ENCODE measurements at places on chromosomes 5 and 9.
A peak's percentile ranks its signal among the peaks of the same experiment; 100 is the strongest.

DNA sequence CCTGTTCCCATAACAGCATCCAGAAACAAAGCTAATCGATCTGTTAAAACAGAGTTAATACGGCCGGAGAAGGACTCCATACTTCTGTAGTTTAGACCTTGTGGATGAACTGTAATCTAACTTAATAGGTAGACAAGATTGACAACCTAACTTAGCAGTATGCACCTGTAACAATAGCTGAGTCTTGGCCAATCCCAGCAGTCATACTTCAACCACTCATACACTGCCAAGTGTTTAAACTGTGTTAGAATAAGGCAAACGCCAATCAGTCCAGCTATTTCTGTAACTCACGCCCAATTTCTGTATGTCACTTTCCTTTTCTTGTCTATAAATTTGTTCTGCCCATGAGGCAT, 33.7 kb upstream of the MACIR start:
- no peak for DNase-seq

- no peak for DNase-seq
Measured at GRCh38 chr9:111966861-111967291, 70.3 kb downstream of the UGCG start.

DNA sequence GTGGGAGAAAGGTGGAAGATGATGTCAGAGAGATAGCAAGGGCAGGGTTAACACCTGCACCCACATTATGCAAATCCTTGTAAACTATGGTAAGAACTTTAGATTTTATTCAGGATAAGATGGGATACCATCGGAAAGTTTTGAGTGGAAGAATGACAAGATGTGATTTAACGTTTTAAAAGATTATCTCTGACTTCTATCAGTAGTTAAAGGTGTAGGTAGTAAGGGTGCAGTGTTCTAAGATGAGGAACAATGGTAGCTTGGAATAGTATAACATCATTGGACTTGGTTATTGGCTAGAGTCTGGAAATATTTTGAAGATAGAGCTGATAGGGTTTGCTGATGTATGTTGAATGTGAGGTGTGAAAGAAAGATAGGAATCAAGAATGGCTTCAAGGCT, 211.3 kb downstream of the CCDC171 start:
- no peak for DNase-seq

GRCh38 chr9:122821278-122821943, 7.0 kb downstream of the PDCL start:
- DNase-seq, result no peak

DNA sequence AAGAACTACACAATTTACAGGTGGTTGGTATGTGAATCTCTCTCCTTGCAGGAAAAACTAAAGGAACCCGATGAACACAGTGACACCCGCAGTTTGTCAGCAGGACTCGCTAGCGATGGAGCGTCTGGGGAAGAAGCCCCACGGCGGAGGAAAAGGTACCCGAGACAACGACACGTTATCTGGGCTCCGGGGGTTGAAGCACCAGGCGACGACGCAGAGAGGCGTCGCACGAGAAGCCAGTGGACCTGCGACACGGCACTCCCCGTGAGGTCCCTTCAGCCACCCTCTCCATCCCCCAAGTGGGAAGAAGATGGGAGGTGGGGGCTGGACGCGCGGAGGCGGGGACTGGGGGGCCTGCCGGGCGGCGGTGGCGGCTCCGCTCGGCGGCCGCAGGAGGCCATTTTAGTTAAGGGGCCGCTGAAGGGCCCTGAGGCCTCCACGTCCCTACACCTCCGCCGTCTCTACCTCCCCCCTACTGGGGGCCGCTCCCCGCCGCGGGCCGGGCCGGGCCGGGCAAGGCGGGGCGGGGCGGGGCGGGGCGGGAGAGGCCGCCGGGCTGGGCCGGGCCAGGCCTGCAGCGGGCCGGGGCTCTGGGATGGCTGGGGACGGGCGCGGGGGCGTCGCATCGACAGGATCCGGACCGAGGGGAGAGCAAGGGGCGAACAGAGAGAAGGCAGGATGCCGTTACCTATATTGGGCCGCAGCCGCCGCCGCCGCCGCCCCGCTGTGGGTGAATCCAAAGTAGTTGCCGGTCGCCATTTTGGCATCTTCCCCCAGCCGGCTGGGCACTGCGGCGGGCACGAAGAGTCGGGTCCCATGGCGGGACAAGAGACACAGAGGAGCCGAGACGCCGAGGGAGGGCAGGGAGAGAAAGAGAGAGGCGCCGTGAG, 754 bp downstream of the ZFR start:
- peak; percentile 81 for DNase-seq

DNA sequence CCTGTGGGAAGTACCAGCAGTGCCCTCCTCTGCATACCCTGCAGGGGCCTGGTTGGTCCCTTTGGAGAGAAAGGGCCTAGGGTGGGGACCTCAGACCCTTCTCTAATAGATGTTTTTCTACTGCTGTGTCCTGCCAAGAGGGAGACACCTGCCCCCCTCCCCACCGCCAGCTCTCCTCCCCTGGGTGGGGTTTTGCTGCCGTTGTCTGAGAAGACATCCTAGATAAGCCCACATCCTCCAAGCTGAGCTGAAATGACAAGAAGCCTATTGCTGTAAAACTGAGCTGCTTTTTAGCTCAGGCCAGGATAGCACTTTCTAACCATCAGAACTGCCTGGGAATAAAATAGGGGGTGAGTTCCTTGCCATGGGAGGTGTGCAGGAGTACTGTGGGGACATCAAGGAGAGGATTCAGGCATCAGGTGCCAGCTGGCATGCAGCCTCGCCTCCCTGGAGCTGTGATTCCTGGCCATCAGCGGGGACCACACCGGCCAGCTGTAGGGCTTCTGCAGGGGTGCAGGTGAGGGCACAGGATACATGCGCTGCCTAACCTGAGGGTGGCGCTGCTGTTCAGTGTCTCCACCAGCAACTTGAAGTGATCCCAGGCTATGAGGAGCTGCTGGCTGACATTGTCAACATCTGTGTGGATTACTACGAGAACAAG, 37.9 kb downstream of the CYFIP2 start:
- DNase-seq, result peak; percentile 35

DNA sequence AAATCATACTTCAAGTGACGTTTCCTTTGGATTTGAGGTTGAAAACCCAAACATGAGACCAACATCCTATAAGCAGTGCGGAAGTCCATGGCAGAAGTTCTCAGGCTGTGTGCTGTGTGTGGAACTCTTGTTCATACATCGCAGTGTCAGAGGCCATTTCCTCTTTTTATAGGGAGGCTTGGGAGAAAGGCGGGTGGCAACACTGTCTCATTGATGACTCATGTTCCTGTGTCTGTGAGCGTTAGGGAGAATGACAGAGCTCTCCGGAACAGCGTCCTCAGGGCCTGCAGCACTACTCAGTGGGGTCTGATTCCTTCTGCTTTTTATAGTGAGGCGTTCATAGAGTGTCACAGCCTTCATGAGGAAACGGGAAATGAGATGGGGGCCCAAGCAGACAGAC, 98.8 kb upstream of the BASP1 start:
- peak; percentile 27 for DNase-seq

DNA sequence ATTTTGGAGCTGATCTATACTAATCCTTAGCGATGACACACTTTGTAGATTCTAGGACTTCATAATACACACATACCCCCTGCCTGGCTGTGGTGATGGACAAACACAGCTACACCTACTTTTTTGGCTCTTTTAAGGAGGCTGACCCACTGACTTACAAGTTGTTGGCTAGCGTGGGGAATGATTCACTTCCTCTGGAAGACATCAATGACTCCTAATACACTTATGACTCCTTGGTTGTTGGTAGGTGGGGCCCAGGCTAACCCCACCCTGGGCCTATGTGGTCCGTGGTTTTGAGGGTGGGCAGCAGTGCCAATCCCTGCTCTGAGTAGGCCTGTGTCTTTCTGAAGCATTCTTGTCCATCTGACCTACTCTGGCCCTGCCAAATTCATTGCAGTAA, 144.4 kb downstream of the SLC12A2 start:
- DNase-seq, result no peak

- no peak for DNase-seq
Measured at GRCh38 chr9:133939171-133939785, 52.8 kb downstream of the VAV2 start.

GRCh38 chr5:139389701-139390638, at the start of gene MZB1:
Gene MZB1, minus strand, starts transcription at chr5:139389913. Its CDS starts 57 bp downstream, at chr5:139389856.
- no peak for DNase-seq

DNA sequence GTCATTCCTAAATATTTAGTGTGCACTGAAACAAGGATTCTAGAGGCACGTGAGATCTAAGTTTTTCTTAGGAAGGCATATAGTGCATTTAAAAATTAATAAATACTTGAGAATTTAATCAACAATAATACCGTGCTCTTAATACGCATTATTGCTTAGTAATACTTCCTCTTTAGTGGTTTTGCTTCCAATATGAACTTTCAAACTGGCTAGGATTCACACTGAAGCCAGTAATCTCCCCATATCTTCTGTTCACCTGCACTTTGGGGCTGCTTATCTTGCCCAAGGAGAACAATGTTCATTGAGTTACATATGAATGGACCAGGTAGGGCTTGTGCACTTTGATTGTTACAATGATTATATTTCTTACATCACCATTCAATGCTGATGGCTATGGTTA, 180.5 kb upstream of the RIOK2 start:
- DNase-seq, result no peak

DNA sequence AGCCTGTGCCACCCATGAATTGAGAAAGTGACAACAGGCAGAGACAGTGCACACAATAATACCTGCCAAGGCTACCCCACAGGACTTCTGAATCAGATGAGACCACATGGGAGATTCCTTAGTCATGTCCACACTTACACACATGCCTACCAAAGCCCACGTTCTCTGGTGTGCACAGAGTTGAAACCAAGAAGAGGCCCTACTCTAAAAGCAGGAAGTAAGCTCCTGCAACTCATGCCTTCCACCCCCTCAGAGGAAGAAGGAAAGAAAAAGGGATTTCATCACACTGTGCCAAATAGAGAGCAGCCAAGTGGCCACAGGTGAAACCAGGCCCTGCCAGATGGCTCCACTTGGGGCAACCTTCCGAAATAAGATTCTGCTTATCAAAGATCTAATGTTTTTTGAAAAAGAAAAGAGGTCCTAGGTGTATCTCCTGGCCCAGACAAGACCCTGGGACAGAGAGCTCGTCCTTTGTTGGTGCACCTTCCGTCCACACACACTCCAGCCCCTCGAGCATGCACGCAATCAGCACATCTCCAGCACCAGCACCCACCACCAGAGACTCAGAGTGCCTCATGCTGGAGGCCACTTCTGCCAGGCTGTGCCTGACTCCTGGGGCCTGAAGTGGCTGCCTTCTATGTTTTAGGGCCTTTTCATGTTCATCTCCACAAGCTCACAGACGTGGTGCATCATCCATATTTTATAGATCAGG, 114.6 kb upstream of the SPOCK1 start:
- DNase-seq, result no peak

- no peak for DNase-seq
Measured at GRCh38 chr5:176362233-176362490, 598 bp upstream of the KIAA1191 start.

- DNase-seq, result no peak
Measured at GRCh38 chr9:35340046-35340445, 149.9 kb upstream of the RUSC2 start.

DNA sequence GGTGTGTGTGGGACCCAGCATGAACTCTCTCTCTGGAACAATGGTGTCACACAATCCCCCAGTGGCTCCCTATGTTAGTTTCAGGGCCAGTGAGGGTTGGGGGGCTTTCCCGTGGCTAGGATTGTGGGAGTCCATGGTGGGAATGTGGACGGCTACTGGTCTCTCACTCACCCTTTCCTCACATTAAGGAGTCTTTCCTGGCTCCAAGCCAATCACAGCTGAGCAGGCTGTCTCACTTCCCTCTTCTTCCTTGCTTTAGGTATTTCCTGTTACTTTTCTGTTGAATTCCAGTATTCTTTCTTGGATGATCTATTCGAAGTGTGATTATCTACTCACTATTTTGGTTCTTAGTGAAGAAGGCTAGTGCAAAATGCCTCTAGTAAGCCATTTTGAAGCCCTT, 324.4 kb upstream of the MPDZ start:
- DNase-seq, result no peak

DNA sequence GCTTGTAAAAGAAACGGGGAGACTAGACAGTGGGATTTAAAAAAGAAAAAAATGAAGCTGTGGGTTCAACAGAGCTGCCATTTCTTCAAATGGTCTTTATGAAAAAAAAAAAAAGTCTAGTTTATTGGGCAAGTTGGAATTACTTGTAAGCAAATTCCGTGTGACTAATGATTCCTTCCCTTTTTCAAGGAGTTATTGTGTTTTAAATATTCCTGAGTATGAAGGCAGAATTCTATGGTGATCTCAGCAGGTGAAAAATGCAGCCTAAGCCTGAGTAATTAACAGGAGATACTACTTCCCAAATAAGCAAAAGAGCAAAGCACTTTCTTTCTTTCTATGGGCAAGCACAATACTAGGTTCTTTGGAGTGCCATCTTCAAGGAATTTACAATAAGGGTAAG, 481.9 kb downstream of the ZNF608 start:
- no peak for DNase-seq

DNA sequence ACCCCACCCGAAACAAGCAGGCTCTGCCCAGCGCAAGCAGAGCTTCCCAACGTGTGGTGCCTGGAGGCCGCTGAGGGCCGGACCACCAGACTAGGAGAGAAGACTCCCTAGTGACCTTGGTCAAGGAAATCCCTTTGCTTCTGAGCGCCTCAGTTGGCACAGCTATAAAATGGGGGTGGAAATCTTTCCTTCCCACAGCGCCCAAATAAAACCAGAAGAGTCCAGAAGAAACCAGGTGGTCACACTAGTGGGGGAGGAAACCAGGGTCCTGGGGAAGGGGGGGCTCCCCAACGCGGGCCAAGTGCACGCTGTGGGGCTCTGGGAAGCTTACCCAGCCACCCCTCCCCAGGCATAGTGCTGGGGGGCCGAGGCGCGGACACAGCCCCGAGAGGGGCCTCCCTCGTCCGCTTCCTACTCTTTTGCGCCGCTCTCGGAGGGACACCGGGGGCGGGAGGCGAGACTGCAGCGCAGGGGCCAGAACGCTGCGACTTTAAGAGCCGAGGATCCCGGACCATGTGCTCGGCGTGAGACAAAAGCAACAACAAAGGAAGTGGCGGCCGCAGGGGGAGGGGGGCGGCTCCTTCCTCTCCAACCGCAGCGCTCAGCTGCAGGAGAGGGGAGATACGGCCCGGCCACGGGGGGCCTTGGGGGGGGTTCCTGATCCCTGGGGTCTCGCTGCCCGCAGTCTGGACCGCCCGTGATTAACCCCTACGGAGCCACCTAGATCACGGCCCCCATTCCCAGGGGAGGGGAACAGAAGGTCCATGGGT, 885 bp downstream of the RNF44 start:
- DNase-seq, result peak; percentile 79

GRCh38 chr5:168304349-168304748, 12.9 kb downstream of the WWC1 start:
- no peak for DNase-seq

GRCh38 chr5:107806271-107806670, 135.5 kb upstream of the EFNA5 start:
- DNase-seq, result no peak

Data from K562 (cell line).